LoVo (cell line): ENCODE measurements at places on chromosomes 3 and 15.

GRCh38 chr3:194472290-194472920 is 14.4 kb downstream of the ATP13A3 start:
- peak; percentile 80 for DNase-seq

DNA sequence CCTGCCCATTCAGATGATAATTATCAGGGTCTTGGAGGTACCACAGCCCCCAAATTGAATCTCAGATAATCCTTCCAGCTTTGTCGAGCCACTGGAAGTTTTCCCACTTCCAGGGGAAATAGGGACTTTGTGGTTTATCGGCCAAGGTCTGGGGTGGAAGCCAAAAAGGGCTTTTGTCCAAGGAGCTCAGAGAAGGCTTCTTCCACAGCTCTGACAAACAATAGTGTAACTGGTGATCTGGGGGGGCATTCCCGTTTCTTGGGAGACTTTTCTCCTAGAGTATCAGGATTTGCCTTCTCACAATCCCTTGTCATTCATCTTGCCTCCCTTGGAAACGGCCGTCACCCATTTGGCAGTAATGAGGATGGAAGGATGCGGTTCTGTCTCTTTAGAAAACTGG is 18.4 kb downstream of the SRGAP3 start:
- no peak for DNase-seq

DNA sequence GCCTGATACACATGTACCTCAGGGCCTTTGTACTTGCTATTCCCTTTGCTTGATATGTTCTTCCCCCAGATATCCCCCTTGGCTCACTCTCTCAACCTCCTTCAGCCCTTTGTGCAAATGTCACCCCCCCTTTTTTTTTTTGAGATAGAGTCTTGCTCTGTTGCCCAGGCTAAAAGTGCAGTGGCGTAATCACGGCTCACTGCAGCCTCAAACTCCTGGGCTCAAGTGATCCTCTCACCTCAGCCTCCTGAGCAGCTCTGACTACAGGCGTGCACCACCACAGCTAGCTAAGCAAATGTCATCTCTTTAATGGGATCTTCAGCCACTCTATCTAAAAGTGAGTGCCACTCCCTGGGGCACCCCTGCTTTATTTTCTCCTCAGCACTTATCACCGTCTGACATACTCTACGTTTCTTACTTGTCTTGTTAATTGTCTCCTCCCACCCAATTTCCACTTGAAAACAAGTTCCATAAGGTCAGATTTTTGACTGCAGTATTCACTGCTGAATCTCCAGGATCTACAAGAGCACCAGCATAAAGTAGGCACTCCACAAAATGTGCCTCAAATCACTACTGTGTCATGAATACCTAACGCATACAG is 14.6 kb downstream of the IP6K2 start:
- no peak for DNase-seq

GRCh38 chr3:156233876-156234275 is 113.5 kb downstream of the KCNAB1 start:
- DNase-seq: no peak

- no peak for DNase-seq
These were observed 965.0 kb downstream of the MCTP2 start for GRCh38 chr15:95196176-95196915.

GRCh38 chr15:91867581-91868026 is 14.1 kb downstream of the SLCO3A1 start:
- peak; percentile 73 for DNase-seq

DNA sequence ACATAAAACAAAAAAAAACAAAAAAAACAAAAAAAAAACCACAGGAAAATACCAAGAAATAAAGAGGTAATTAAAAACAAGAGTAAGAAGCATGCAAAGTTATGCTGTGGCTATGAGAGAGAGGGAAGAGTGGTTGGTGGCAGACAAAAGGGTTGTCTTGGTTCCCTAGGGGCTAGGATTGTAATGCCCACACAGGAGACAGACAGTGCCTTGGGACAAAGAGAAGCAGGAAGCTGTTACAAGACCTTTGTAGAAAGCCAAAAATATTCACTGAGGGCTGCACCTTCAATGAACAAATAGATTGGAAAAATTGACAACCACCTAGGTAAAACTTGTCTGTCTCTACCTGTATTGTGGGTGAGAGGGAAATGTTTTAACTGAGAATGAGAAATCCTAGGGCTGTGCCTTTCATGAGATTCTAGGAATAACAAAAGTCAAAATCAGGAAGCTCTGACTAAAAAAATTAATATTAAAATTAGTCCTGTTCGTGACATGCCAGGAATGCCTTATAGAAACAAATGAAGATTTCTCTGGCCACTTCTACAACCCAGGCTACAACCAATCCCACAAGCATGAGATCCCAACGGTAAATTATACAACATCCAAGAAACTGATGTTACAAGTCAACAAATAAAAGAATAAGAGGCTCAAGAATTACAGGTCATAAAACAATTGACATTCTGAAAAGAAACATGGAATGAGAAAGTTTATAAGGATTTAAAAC is 45.0 kb upstream of the PRICKLE2 start:
- DNase-seq: no peak

DNA sequence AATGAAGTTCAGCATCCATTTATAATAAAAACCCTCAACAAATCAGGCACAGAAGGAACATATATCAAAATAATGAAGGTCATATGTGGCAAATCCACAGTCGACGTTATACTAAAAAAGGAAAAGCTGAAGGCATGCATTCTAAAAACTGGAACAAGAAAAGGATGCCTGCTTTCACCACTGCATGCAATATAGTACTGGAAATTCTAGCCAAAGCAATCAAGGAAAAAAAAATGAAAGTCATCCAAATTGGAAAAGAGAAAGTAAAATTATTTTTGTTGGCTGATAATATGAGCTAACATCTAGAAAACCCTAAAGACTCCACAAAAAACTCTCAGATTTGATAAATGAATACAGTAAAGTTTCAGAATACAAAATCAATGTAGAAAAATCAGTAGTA is 1123.2 kb downstream of the TBL1XR1 start:
- DNase-seq: no peak

DNA sequence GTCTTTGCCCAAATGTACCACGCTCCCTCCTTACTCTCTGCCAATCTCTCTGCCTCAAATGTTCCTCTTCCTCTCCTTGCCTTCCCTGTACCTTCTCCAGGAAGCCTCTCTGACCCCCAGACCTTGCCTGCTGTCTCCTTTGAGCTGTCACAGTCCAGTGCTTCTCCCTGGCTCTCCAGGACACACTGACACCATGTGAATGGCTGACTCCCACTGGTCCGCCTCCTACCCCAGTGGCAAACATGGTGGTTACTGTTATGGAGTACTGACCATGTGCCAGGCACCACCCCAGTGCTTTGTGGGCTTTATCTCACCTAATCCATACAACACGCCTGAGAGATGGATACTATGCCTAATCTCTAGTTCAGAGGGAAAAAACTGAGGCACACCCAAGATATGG is 141.9 kb downstream of the TPRA1 start:
- no peak for DNase-seq

GRCh38 chr3:44899683-44900367 is 25.4 kb downstream of the TGM4 start:
- DNase-seq: no peak

- DNase-seq: no peak
These were observed 12.0 kb upstream of the ZNF592 start for GRCh38 chr15:84736375-84736774.

DNA sequence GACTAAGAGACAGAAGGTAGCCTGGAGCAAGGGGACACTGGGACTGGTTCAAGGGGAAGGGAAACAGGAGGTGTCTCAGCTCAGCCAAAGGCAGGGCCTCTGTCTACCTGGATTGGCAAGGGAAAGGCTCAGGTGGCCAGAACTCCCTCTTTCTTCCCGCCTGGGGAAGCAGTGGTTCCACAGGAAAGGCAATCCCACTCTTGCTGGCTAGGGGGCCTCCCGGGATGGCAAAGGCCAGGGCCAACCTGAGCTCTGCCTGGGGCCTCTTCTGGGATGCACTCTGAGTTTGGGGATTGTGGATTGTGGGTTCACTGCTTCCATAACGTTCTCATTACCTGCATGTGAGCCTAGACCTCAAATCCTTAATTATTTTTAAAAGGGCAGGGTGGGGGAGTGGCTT is 13.0 kb upstream of the PARP6 start:
- DNase-seq: no peak

GRCh38 chr15:73056460-73056859 is 4.2 kb downstream of the NEO1 start:
- DNase-seq: no peak

GRCh38 chr3:128603811-128604775 is 46.5 kb downstream of the RPN1 start:
- no peak for DNase-seq

GRCh38 chr3:35383719-35384555 is 255.4 kb upstream of the ARPP21 start:
- DNase-seq: no peak

GRCh38 chr3:174191380-174191779 is 667.8 kb upstream of the NAALADL2 start:
- no peak for DNase-seq

- DNase-seq: no peak
These were observed 110.8 kb upstream of the RAD18 start for GRCh38 chr3:9074079-9074478.

DNA sequence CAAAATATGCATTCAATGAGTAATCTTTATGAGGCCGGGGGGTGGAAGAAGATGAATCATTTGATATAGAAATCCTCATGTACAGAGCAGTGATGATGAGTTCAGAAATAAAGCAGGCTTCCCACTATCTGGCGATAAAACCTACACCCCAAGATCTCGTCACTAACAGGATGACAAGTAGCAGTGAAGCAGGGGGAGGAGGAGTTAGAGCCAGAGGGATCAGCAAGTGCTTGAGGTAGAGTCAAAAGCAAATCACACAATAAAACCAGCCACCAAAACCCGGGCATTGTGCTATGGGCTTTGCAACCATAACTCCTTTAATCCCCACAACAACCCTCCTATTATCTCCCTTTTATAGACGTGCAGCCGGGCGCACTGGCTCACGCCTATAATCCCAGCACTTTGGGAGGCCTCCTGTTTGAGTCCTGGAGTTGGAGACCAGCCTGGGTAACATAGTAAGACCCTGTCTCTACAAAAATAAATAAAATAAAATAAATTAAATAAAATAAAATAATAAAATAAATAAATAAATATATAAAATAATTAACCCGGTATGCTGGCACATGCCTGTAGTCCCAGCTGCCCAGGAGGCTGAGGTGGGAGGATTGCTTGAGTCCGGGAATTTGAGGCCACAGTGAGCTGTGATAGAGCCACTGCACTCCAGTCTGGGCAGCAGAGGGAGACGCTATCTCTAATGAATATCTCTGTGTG is 53.0 kb downstream of the STARD5 start:
- no peak for DNase-seq

DNA sequence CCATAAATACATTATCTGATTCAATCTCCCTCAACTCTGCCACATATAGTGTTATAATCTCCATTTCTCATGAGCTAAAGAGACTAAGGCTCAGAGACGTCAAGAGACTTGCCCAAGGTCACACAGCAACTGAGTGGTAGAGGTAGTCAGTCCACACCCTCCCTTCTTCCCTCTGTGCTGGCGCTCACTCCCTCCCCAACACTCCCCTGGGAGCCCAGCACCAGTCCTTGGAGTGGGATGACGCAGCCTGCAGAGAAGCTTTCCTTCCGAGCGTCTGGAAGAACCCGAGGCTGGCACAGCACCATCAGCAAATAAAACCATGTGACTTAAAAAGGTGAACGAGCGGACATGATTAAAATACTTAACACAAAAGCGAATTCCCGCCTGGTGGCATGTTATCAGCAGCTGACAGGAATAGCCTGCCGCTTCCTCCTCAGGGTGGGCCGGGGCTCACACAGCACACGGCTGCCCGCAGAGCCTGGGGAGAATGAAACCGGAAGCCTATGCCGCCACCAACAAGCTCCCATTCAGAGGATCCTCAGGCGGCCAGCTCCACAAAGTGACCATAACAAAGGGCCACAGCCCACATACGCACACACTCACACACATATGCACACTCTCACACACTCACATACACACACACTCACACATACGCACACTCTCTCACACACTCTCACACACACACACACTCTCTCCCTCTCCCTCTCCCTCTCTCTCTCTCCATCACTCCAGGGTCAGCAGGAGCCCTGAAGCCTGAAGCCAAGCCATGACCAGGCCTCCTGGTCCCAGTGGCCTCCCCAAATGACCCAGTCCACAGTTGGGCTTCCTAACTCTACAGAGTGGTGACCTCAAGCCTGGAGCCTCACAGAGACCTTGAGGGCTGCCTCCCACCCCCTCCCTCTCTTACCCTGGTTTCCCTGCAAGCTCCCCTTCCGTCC is 120.5 kb downstream of the XXYLT1 start:
- DNase-seq: peak; percentile 26

GRCh38 chr3:54180921-54181320 is 58.6 kb downstream of the CACNA2D3 start:
- no peak for DNase-seq

DNA sequence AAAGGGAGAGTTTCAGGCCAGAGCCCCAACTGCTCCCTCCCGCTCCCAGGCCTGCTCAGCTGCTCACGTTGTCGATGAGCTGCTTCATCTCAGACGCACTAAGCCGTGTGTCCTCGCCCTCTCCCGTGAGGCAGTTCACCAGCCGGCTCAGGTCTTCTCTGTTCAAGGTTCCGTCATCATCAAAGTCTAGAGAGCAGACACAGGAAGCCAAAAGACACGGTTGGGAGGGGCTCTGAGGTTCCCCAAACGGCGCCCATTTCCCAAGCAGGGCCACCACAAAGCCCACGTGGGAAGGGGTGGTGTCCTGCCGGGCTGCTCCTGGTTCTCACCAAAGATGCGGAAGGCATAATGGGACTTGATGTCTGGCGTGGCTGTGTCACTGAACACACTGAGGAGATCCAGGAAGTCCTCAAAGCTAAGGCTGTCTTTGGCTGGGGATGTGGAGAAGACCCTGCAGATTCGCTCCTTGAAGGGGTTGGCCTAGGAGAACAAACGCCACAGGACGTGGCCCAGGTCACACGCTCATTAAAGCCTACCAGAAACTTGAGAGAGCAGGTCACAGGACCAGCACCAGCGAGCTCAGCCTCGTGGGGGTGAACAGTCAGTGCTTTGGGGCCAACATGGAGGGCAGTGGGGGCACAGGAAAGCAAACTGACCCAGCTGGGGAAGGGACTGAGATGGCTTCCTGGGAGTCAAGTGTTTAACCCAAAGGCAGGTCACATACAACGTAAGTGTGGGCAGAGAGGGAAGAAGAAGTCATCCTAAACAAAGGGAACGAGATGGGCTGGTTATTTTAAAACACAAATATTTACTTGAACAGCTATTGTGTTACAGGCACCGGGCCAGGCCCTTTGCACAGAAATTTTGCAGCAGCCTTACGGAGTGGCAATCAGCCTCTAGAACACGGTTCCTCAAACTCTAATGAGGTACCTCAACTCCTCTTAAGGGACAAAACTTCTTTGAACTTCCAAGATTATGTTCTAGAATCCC is 2.4 kb downstream of the CIB1 start:
- no peak for DNase-seq

GRCh38 chr3:177481329-177481728 is 284.0 kb upstream of the TBL1XR1 start:
- DNase-seq: no peak
